H1 (cell line): ENCODE measurements at places on chromosomes 12 and 14.

DNA sequence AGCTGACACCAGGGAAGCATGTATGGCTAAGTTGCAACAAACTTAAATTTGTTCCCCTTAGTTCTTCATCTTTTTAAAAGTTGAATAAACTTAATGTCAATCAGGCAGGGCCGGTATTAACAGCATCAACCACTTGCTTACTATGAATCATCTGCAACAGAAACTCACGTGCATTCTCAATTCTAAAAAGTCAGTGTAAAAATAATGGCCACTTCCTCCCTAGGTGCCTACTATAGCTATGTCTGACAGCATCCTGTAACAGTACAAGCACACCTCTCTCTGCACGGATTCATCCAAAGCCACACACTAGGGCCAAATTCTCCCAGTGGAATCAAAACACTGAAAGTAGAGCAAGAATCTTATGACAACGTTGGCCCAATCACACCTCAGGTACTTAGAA is 48.6 kb downstream of the PPP1R36 start:
- DNase-seq: peak; percentile 6

- DNase-seq: no peak
Measured at GRCh38 chr12:68915055-68915454, 17.9 kb downstream of the CPM start.

- DNase-seq: no peak
Measured at GRCh38 chr14:55816225-55816624, 236.2 kb downstream of the KTN1 start.

DNA sequence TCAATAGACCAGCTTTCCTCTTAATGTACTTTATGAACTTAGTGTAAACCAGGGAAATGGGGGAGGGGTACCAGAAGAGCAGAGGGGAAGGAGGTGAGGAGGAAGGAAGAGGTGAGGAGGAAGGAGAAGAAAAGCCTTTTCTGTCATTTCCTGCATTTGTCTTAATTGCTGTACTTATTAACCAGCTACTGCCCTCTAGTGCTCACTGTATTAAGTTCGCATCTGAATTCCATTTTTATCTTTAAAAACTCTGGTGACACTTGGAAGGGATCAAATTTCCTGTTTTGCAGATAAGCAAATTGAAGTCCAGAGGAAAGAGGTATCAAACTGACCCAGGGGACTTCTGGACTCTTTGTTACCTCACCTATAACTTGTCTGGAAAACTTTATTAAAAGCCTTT is 22.2 kb downstream of the MANSC1 start:
- no peak for DNase-seq

DNA sequence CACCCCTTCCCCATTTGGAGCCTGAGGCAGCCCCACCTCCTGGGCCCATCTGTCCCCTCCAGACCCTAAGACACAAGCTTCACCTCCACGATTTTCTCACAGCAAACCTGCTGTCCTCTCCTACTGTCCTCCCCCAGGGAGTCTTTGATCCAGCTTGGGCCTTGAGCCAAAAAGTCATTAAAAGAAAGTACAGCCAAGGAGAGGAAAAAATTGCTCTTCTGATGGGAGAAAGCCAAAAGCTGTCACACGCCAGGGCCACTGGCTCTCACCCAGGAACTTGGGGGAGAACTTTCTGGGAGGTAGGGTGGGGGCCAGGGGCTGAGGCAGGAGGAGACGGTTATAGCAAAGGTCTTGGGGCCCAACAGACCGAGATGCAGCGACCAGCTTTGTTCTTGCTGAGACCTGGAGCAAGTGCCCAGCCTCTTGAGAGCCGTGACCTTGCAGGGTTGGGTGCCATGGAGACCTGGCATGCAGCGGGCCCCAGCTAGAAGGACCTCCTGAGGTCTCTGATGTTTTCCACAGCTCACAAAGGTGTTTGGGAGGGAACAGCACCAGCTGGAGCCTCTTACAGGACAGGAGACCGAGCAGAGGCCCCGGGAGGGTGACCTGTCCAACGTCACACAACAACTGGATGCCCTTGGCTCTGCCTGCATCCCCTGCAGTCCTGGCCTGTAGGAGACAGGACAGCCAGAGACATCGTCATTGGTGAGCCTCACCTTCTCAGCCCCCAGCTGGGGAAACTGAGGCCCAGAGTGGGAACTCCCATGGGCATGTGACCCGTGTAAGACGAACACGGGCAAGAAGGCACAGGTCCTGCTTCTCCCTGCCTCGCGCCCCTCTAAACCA is 124.5 kb downstream of the CALM1 start:
- DNase-seq: no peak

- no peak for DNase-seq
Measured at GRCh38 chr14:60508363-60508706, 611 bp upstream of the SIX6 start.
